T-helper 22 cell (primary cell): ENCODE measurements at places on chromosomes 13 and 19.

DNA sequence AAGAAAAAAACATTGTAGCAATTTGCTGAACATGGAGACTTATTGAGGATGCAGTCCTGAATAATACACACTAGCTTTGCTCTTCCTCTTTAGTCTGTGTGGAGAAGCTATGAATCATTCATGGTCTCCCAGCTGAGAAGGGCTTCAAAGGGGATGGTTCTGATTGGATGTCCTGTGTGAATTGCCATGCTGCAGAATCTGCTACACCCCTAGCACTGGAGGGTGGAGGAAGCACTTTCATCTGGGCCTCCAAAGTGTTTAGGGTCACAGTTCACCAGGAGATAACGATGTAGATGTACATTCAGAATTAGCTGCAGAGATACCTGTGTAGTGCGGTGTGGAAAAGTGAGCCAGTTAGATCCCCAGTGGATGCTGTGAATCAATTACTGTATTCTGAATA, 321.1 kb upstream of the EDNRB start:
- no peak for DNase-seq

GRCh38 chr19:10766671-10767201, 48.9 kb downstream of the DNM2 start:
- DNase-seq, result no peak

GRCh38 chr13:21101865-21102576, 40.6 kb upstream of the LATS2 start:
- DNase-seq, result no peak

- DNase-seq, result no peak
These were observed 20.9 kb upstream of the IGSF23 start for GRCh38 chr19:44592451-44592890.

- no peak for DNase-seq
These were observed 125.7 kb downstream of the CRYL1 start for GRCh38 chr13:20399961-20400360.

GRCh38 chr13:114234645-114235421, at the start of gene CDC16:
TSS of gene CDC16 (plus strand) at chr13:114234897. CDS start at chr13:114235085, 188 bp downstream.
- peak; percentile 53 for DNase-seq

DNA sequence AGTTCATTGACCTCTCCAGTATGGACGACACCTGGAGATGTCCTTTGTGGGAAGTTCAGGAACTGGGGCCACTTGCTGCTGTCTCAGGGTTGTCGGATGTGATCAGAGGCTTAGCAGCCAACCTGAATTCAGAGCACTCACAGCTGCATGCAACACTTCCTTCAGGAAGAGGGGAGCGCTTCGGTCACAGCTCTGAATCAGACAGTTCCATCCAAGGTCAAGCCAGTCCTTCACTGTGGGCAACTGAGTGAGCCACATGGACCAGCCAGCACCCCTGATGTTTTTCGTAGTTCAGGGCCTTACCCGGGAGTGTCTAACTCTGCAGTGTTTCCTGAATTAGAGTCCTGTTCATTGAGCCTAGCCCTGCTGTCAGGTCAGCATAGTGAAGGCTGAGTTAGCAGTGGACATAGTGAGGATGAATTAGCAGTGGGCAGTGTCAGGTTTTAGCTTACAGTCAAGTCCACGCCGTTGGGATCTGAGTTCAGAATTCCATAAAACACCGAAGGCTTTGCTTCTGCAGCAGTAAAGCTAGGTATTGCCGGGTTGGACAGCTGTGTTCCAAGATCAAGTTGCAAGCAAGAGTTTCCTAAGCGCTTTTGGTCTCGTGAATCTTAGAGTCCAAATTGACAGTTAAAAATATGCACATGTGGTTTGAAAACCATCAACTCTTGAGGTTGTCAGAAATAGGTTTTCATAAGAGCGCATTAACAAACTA, 5.1 kb downstream of the ZNF555 start:
- DNase-seq, result no peak

DNA sequence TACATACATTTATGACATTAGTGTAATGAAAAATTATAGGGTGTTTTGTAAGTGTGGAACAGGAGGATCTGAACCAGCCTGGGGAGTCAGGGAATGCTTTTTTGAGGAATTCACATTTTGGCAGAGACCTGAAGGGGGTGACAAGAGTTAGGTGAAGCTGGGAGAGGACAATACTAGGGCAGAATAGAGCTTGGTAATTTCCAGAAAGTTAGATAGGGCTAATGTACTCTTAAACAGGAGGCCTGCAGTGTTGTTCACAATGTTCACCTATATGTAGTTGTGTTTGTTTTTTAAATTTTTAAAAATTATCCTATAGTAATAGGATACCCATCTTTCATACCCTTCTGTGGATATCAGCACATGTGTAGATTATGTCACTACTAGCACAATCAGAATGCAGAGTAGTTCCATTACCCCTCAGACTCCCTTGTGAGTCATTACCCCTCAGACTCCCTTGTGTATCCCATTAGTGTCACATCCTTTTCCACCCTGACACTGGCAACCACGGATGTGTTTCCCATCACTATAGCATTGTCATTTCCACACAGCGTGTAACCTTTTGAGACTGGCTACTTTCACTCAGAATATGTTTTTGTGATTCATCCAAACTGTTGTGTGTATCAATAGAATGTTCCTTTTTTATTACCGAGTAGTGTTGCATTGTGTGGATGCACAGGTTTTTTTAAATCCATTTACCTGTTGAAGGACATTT, 43.1 kb downstream of the PCCA start:
- DNase-seq, result no peak

GRCh38 chr19:8459520-8460270, 14.9 kb downstream of the HNRNPM start:
- DNase-seq, result no peak

DNA sequence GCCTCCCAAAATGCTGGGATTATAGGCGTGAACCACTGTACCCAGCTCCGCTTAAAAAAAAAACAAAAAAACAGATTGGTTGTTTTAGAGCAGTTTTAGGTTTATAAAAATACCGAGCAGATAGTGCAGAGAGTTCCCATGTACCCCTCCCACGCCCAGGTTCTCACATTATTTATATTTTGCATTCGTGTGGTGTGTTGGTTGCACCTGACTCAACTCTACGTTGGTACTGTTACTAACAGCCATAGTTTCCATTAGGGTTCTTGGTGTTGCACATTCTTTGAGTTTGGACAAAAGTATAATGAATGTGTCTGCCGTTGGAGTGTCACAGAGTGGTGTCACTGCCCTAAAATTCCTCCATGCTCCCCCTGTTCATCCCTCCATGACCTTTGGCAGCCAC, 29.1 kb downstream of the MYO9B start:
- no peak for DNase-seq
